Islet precursor cell (in vitro differentiated cells): ENCODE measurements at places on chromosomes 5 and 9.

DNA sequence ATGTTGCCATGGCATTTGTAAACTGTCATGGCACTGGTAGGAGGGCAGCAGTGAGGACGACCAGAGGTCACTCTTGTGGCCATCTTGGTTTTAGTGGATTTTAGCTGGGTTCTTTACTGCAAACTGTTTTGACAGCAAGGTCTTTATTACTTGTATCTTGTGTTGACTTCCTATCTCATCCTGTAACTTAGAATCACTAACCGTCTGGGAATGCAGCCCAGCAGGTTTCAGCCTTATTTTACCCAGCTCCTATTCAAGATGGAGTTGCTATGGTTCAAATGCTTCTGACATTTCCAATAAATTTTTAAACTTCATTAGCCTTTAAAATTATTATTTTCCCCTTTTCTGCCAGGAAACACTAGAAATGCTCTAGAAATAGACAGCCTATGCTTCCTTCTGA, 839.1 kb downstream of the NR2F1-AS1 start:
- peak; percentile 55 for DNase-seq

- no peak for DNase-seq
Observed at GRCh38 chr9:20981486-20981885, 50.0 kb downstream of the HACD4 start.

DNA sequence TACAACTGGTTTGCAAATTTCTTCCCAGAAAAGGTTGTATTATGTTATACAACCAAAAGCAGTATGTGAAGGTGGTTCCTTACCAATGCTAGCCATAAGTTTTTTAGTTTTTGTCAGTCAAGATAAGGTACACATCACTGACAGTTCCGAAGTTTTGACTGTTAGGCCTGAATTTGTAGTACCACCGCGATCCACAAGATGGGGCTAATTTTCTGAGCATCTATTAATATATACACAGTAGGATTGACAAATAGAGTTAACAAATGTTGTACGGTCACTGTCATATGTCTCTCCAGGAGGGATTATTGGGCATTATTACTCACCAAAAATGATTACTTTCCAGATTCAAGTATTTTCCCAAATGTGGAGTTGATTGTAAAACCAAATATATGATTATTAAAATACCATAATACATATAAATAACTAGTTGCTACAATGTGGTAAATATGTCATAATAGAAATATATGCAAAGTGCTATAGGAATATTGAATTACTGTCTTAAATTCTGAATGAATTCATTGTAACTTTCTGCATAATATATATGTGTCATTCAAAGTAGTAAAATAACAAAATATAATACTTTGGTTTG, 28.4 kb upstream of the LRRC19 start:
- peak; percentile 64 for DNase-seq

DNA sequence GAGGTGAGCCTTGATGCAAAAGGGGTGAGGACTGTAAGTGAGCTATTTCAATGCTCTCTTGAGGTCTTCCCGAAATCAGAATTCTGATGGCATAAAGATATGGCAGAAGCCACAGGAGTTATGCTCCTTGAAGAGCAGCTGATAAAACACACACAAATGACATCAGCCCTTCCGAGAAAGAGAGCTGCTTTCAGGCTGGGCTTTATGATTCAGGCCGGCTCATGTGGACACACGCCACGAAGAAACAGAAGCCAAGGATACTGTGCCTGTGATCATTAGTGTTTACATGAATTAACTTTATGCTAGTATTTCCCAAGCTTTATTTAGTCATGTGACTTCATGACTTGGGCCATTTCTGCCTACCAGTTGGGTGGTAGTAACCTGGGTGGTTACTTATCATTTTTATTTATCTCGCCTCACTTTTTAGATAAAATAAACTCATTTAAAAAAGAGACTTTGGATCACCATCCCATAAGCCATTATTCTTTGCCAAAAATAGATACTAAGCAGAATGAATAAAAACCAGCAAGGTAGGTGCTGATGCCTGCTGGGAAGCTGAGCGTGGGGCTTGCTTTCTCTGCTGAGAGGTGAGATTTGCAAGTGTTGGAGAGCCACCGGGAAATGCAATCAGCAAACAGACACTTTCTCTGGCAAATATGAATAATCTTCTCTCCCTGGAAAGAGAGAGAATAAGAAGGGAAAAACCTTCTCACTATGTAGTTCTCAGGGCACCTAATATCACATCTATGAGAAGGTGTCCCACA, 73.0 kb upstream of the SLC25A51 start:
- no peak for DNase-seq

- DNase-seq, result peak; percentile 98
Observed at GRCh38 chr9:86766912-86767311, 180.4 kb downstream of the GAS1 start.

DNA sequence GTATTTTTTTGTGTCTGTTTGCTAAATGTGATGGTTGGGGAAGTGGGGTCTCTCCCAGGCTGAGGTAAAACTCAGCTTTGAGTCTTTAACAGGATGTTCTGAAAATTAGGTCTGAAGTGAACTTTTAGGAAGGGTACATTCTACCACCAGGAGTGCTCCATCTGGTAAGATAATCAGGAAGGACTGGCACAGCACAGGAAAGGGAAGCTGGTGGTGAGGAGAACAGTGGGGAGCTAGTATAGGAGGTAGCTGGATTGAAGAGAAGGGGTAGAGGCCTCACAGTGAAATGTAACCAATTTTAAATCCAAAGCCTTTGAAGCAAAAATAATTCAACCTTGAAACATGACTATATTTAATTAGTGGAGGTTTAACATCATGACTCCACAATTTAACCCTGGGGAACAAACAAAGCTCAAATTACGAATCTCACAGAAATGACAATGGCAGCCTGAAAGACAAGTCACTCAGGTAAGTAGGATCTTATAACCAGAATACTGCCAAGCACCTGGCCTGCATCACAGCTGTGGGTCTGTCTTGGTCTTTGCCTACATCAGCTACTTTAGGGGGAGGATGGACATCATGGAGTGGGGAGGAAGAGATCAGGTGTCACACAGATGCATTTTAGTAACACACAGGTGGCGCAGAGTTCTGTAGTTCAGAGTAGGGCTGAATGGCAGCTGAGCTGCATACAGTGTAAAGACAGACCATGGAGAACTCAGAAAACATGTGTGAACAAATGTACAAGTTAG, 445.3 kb downstream of the DMRT2 start:
- no peak for DNase-seq
